ENCODE measurements at places on chromosomes 7 and 10.

GRCh38 chr7:46512891-46513413 is 591.9 kb upstream of the IGFBP3 start:
- no peak for DNase-seq

- DNase-seq: no peak
These were observed 81.3 kb upstream of the AGR3 start for GRCh38 chr7:16963044-16963443.

DNA sequence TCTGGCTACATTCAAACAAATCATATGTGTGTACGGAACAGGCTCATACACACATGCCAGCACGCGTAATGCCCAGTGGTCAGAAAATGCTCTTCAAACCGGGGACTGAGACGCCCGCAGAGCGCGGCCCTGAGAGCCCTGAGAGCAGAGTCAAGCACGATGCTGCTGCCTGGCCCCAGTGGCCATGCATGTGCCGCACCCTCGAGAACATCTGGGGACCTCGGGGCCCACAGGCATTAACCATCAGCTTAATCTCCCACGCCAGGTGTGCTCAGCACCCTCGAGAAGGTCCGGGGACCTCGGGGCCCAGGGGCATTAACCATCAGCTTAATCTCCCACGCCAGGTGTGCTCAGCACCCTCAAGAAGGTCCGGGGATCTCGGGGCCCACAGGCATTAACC is 163.1 kb downstream of the PTPRN2 start:
- DNase-seq: no peak

GRCh38 chr7:76505168-76506080 is 4.9 kb upstream of the UPK3B start:
- no peak for DNase-seq

DNA sequence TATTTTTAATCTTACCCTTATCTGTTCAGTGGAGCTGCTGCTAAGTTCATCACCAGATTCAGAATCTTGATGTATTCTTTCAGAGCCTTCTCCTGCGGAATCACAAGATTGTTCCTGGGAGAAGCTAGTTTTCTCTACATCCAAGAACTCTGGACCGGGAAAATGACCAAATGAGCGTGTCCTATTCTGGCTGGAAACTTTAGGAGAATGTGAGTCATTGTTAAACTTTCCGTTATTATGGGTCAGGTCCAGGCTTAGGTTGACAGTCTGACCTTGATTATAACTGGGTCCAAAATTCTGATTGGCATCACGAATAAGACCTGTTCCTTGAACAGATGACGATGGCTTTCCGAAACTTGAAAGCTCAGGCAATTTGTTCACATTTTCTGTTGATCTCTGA is 20.5 kb downstream of the ARHGAP12 start:
- no peak for DNase-seq

DNA sequence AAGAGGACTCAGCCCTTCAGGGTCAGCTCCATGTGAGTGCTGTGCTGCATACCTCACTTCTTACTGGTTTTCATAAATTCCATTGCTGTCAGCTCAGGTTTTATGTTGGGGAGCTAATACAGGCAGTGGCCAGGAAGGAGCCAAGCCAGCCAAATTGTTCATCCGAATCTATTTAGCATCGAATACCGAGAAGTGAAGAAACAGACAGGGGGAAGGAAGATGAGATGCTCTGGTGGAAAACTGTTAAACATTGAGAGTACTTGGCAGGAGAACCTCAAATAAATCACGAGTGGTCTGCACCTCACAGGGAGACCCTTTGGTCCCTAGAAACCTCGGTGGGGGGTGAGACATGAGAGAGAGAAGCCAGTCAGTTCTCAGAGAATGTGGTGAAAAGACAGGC is 196.0 kb upstream of the TMEM72 start:
- DNase-seq: peak; percentile 80

- DNase-seq: no peak
These were observed 553.6 kb downstream of the TNS3 start for GRCh38 chr7:47028284-47028683.
